ENCODE measurements at places on chromosomes 16 and 17.

GRCh38 chr16:20074099-20074991, 655 bp upstream of the GPR139 start:
- no peak for DNase-seq

DNA sequence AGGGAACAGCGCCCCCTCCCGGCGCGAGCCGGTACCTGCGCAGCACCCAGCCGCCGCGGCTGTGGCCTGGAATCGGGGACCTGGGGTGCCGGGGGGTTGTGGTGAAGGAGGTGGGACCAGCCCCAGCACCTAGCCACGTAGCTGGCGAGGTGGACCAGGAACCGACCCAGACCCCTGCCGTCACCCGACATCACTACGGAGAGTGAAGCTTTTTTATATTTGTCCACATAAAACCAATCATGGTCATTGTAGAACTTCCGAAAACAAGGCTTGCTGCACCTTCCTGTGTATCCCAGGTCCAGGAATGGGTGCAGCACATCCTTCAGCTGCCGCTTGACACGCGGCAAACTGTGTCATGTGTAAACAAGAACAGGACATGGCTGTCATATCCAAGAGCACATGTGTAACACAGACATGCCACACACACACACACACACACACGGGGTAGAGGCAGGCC, 1.3 kb downstream of the HBQ1 start:
- peak; percentile 37 for DNase-seq

DNA sequence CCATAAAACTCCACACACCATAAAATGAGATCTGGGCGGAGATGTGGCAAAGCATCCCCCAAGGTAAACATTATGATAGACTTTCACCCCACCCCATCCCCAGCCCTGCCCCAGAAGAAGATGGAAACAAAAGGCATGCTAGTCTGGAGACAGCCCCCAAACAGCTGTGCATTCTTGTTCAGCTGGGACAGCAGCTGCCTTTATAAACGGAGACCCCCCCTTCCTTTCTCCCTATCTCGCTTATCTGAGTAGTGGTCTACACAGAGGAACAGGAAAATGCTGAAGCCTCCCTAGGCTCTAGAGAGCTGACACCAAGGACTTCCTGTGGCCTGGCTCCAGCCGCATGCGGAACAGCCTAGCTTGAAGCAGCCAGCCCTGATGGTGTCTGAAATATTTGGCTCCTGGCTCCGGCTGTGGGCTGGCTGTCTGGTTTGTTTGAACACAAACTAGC, 190.3 kb upstream of the ANKFN1 start:
- DNase-seq: no peak

GRCh38 chr17:57517632-57518456, 227.3 kb downstream of the CCDC182 start:
- DNase-seq: no peak

- no peak for DNase-seq
Measured at GRCh38 chr16:50275428-50276325, 9.3 kb downstream of the ADCY7 start.

- DNase-seq: no peak
Measured at GRCh38 chr17:32112416-32112815, 29.9 kb upstream of the RHOT1 start.

DNA sequence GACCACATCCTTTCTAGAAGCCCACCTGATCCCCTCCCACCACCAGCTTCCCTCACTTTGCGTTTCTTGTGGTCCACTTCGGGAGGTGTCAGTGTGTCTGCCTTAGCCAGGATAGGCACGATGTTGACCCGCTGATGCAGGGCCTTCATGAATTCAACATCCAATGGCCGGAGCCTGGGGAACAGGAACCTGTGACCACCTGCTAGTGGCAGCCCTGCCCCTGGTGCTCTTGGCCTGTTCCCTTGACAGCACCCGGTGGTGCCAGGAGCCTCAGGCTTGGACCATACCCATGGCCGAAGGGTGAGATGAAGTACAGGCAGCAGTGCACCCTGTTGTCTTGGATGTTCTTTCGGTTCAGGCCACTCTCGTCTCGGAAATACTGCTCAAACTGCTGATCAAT, 7.2 kb upstream of the MTMR4 start:
- DNase-seq: no peak

DNA sequence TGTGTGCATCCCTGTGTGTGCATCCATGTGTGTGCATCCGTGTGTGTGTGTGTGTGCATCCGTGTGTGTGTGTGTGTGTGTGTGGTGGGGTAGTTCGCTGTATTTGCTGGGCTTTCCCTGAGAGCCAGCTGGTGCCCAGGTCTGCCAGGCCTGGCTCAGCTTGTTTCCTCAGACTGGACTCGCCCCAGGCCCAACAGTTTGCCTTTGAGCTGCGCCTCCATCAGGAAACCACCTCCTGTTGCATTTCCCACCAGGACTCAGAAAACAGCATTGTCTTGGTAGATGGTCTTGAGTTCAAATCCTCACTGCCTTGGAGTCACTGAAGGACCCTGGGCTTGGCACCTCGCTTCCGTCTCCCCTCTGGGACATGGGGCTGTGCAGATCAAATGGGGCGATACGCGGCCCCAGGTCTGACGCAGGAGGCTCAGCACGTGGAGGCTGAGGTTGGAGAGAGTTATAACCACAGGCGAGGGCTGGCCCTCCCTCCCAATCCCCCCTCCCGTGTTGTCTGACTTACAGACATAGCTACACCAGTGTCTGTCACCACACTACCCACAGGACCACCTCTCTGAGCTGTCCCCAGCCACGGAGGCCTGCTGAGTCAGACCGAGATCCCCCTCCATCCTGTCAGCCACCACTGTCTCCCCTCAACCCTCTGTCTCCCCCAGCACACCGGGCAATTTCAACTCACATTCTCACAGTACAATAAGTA, 4.7 kb downstream of the ITGAE start:
- no peak for DNase-seq

GRCh38 chr17:46800573-46800972, 17.9 kb downstream of the WNT3 start:
- no peak for DNase-seq

GRCh38 chr16:28277537-28278388, 14.6 kb upstream of the SBK1 start:
- peak; percentile 85 for DNase-seq

DNA sequence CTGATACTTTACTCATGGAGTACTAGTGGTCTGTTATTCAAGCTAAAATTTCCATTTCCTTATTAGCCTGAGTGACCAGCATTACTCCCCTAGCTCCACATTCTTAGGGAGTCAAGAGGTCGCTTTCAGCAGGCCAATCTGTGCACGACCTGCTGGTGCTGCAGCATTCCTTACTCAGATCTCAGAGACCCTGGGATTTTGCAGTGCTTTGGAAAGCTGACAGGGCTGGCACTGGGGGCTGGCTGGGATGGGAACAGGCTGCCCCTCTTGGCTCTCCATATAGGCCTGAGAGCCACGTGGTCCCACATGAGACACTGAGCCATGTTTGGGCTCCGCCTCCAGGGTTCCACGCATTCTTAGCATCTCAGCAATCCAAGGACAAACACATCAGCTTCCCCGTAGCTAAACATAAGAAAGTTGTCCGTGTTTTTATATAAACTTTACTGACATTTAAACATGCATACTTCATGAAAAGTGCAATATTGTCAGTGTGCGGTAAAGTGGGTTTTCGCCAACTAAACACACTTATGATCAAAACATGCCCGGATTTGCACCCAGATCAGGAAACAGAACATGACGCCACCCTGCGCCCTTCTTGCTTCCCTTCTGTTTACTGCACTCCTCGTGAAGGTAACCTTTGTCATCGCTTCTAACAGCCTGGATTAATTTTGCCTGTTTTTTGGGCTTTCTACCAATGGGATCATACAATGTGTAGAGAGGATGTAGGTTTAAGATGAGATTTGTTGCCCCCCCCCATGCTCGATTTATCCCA, 254.5 kb upstream of the CACNG5 start:
- DNase-seq: no peak

GRCh38 chr16:17970816-17971331, 365.7 kb downstream of the NPIPA8 start:
- peak; percentile 2 for DNase-seq

DNA sequence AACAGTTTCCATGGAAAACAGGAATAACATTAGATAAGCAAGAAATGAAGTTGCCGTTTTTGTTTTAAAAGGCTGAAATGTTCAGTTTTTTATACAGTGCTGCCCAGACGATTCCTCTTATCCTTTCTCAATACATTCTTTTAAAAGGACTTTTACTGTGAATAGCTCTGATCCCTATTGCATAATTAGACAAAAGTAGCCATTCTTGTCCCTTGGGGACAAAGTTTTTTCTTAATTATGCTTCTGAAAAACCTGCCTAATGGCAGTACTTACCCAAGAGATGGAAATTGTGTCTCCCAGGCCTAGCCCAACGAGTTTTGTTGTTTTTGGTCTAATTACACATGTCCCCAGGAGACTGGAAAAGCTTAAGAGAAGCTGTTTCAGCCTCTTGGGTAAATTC, 27.6 kb downstream of the NXPH3 start:
- peak; percentile 38 for DNase-seq

DNA sequence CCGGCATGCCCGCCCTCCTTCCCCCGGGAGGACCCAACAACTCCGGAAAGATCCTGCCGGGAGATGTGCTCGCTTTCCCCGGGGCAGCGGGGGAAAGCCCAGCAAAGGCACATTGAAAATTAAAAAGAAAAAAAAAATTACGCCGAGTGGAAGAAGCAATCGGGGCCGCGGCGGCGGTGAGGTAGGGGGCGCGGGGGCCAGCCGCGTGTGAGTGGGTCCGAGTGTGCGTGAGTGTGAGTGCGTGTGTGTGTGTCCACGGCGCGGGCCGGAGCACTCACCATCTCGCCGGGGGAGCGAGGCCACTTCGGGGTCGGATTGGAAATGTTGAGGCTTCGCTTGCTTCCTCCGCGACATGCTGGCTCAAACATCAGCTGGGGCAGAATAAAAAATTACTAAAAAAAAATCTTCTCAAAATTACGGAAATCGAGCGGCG, at the start of gene SALL1:
Gene SALL1, minus strand, starts transcription at position 383 of the 433 bp plus-strand sequence. Its CDS starts 29 bp downstream, at position 354.
- peak; percentile 74 for DNase-seq

DNA sequence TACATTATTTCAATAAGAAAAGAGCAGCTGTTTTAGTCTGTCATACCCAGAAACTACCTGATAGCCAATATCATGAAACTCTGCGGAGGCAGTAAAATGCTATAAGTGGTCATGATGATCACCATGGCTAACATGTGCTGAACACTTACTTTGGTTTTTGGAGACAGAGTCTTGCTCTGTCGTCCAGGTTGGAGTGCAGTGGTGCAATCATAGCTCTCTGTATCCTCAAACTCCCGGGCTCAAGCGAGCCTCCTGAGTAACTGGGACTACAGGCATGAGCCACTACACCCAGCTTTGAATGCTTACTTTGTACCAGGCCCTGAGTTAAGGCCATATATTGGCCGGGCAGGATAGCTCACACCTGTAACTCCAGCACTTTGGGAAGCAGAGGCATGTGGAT, 101.2 kb upstream of the DHX40 start:
- DNase-seq: no peak

DNA sequence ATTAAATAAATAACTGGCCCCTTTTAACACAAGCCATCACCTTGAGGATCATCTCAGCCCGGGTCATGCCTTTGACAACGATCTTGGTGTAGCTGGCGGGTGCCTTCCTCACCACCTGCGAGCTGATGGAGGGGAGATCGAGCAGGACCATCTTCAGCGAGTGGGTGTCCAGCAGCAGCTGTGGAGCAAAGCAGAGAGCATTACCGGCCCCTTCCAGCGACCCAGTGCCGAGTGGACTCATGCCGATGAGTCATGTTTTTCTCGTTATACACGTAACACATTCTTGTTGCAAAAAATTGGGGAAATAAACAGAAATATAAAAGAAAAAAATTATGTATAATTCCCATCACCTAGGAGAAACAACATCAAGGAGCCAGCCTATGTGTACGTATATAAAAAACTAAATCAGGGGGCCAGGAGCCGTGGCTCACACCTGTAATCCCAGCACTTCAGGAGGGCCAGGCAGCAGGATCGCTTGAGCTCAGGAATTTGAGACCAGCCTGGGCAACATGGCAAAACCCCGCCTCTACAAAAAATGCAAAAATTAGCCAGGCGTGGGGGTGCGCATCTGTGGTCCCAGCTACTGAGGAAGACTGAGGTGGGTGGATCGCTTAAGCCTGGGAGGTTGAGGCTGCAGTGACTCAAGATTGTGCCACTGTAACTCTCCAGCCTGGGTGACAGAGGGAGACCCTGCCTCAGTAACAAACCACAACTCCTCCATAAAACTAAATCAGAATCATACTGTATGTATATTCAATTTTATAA, 169.1 kb upstream of the RPH3AL start:
- no peak for DNase-seq

DNA sequence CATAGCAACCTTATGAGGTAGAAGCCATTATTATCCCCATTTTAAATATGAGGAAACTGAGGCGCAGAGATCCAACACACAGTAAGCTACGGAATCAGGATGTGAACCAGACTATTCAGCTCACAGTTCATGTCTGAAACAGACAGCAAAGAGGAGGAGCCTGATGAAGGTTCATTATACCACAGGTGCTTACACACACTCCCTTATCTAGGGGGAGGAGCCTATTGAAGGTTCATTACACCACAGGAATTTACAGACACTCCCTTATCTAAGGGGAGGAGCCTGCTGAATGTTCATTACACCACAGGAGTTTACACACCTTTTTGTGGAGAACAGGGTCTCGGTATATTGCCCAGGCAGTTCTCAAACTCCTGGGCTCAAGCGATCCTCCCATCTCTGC, 21.9 kb downstream of the C16orf95 start:
- DNase-seq: no peak

- DNase-seq: no peak
Measured at GRCh38 chr16:83900571-83900970, 1.7 kb downstream of the MLYCD start.

DNA sequence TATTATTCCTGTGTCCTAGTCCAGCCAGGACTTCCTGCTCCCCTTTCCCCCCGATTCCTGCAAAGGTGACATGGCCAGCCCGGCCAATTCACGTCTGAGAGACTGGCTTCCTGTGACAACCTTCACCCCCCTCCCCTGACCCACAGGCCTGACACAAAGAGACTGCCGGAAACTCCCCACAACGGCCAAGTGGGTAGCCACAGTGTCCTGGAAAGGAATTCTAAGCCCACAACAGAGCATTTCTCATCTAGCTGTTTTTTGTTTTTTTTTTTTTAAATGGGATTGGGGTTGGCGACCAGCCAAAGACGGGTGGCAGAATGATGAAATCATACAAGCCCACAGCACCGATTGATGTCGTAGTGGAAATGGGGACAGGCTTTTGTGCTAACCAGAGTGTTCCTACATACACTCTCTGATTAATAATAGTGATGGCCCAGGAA, 2.8 kb upstream of the XAF1 start:
- DNase-seq: peak; percentile 88

All from GM23248 (cell line).